ENCODE measurements at places on chromosomes 7 and 10.

DNA sequence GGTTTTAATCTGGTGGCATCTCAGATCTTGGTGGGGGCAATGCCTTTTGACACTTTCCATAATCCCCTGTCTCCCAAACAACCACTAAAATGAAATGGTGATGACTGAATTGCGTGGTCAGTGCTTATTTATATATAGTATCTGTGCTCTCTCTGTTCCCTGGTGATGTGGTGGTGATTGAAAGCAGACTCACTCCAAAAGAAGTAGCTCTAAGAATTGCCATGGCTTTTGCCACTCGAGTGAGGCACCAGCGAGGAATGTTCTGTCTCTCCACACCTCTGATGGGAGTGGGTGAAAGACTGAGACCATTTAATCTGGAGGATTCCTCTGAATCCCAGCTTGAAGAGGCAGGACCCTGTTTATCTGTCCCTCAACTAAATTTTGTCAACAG, 2.8 kb downstream of the DUSP5 start:
- DNase-seq, result no peak

DNA sequence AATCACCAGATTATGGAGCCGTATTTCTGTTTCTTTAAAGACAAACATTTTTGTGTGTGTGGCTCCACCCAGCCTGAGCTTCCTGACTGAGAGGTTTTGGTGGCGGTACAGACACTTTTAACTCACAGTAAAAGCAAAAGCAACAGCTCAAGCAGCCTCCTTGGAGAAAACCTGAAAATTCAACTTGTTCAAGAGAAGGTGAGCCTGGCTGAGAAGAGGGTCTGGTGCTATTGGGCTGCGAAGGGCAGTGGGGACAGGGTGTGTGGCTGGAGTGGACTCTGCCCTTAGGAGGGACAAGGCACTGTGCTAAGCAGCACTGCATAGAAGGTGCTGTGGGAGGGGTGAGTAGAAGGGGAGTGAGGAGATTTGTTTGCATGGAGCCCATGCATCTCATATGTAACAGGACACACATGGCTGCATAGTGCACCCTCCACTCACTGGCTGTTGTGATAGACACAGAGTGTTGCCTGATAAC, at the start of gene GIMAP7:
GIMAP7 (plus strand) TSS at position 125 of the 475 bp plus-strand sequence. CDS start 5,103 bp downstream, outside the sequence.
- DNase-seq, result no peak

DNA sequence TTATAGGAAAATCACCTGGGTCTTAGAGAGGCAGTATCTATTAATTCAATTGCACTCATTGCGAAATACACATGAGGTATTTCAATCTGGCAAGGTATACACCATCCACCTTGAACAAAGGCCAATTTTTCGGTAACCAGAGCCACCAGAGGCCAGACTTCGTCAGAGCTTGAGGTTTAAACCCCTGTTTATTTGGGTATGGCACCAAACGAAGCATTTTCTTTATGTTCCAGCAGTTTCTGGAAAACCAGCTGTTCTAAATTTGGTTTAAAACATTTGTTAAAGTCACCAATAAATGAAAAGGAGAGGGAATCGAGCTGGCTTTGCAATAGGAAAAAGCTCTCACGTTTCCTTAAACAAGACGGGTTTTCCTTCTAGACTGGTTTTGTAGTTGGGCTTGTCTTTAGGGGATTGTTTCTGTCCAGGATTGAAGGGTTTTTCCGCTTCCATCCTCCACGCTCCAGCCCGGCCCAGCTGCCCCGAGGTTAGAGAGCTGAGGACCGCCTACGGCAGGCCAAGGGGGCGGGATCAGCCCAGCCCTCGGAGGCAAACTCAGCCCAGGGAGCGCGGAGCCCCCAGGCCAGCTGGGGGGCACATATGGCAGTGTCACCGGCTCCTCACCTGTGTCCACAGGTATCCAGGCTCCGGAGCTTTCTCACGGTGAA, 539.4 kb upstream of the MGMT start:
- DNase-seq, result peak; percentile 70

GRCh38 chr7:4878336-4879335, 4.9 kb downstream of the RADIL start:
- peak; percentile 55 for DNase-seq

GRCh38 chr7:23165316-23165715, 16.5 kb upstream of the NUP42 start:
- no peak for DNase-seq

- peak; percentile 2 for DNase-seq
Observed at GRCh38 chr7:137996386-137996851, 5.5 kb downstream of the CREB3L2 start.

GRCh38 chr10:33227489-33227888, 107.0 kb downstream of the NRP1 start:
- DNase-seq, result no peak

- DNase-seq, result no peak
Observed at GRCh38 chr10:93199191-93199751, 125.6 kb downstream of the CYP26A1 start.

GRCh38 chr10:65861249-65861648, 1064.6 kb upstream of the LRRTM3 start:
- DNase-seq, result no peak

GRCh38 chr10:77796311-77796915, 130.1 kb downstream of the DLG5 start:
- no peak for DNase-seq

DNA sequence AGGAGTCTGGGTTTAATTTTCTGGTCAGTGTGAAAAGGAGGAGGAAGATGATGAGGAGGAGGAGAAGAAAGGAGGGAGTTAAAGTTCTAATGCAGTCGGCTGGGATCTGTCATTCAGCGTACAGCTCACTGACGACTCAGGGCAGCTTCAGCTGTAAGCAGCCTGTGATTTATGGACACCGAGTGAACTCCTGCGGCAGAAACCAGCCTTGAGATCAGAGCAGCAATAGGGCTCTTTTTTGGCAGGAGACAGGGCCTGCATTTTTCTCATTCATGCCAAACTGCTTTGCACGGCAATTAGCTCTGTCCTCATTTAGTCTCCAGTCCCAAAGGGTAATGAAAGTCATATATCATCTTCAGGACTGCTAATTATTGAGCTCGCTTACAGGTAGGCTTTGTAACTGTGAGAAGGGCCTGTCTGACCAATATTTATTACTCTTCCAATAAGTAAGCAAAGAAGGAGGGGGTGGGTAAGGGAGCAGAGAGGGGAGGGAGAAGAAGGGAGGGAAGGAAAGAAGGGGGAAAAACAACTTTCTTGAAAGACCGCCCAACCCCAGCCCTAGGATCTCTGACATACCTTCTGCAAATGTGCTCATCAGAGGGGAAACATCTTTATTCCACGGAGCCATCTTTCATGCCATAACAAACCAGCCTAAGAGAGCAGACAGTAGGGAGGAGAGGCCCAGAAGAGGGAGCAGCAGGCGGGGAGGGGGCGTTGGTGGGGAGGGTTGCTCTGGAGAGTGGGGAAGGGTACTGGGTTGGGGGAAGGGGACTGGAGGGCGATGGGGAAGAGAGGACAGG, 48.1 kb upstream of the COMTD1 start:
- peak; percentile 22 for DNase-seq

DNA sequence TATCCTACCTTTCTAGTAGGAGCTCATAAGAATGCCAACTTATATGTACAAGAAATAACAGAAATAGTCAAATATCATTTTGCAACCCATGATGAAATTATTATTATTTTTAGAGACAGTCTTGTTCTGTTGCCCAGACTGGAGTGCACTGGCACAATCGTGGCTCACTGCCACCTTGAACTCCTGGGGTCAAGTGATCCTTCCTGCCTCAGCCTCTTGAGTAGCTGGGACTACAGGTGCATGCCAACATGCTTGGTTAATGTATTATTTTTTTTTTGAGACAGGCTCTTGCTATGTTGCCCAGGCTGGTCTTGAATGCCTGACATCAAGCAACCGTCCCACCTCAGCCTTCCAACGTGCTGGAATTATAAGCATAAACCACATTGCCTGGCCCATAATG, 44.8 kb downstream of the TNPO3 start:
- no peak for DNase-seq

GRCh38 chr10:132057191-132057681, 8.5 kb upstream of the JAKMIP3 start:
- DNase-seq, result peak; percentile 45
